Colonic mucosa (tissue), 4 donors: ENCODE measurements at places on chromosomes 1 and 21. TPM values are rescaled to one million over a fixed set of nuclear protein-coding genes. Genes with fewer than 3 reads are reported as not detected.

GRCh38 chr1:113369699-113370098, 20.6 kb upstream of the MAGI3 start:
- no peaks in the 10 kb centered on the region for H3K27me3 ChIP-seq
- no peak overlapping the region for H3K4me3 ChIP-seq
- no peak for DNase-seq
- no peaks in the 10 kb centered on the region for H3K4me1 ChIP-seq

DNA sequence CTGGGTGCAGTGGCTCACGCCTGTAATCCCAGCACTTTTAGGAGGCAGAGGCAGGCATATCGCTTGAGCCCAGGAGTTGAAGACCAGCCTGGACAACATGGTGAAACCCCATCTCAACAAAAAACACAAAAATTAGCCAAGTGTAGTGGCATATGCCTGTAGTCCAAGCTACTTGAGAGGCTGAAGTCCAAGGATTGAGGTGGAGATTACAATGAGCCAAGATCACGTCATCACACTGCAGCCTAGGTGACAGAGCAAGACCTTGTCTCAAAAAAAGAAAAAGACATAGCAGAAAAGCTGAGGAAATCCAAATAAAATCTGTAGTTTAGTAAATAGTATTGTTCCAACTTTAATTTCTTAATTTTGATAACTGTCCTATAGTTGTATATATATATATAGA, 11.5 kb upstream of the ASH1L start:
- no peaks in the 10 kb centered on the region for H3K36me3 ChIP-seq
- DNase-seq, result no peak
- H3K4me1 ChIP-seq, result no peaks in the 10 kb centered on the region
- no peaks in the 10 kb centered on the region for H3K27me3 ChIP-seq

DNA sequence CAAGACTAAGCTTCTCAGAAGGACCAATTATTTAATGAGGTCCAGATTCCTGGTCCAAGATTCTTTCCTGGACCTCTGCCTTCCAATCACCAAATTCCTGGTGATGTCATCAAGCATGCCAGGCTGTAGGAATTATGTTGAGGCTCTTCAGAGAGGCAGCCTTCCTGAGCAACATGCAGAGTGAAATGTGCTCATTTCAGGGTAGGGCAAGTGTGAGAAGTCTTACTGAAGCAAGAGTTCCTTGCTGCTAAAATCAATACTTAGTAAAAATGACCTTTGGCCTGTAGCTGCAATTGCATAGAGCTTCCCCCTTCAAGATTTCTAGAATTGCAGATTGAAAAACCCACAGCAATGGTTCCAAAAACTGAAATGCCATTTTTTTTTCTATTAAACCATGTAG, 31.7 kb upstream of the BCAR3 start:
- H3K27ac ChIP-seq, result no peak overlapping the region
- no peak overlapping the region for H3K4me3 ChIP-seq
- DNase-seq, result no peak
- H3K4me1 ChIP-seq, result no peaks in the 10 kb centered on the region

DNA sequence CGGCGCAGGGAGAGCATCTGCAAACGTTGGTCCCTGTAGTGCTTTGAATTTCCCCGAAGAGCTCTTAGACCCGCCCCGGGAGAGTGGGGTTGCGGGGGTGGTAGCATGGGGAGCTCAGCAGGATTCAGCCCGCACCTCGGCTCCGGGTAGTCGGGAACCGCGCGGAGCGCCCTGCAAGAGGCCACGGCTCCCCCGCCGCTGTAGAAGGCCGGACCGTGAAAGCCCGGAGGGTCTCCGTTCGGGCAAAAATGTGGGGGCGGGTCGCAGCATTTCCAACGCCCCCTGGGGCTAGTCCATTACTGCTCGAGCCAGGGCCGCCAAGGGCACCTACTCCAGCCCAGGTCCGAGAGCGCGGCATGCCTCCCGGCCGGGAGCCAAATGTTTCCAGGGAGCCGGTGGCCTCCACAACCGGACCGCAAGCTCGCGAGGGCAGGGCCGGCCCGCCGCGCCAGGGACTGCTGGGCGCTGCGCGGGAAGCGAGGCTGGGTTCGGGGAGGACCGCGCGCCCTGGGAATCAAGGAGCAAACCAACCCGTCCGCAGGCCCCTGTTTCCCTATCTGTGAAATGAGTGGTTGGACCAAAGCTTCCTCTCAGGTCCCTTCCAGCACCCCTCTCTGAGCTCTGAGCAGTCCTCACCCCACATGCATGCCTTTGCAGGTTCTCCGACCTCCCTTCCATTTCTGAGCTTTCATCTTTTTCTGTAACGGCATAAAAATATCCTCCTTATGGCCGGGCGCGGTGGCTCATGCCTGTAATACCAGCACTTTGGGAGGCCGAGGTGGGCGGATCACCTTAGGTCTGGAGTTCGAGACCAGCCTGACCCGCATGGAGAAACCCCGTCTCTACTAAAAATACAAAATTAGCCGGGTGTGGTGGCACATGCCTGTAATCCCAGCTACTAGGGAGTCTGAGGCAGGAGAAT, 775 bp upstream of the TMEM63A start:
- DNase-seq, result peak; percentile 64
- no peaks in the 10 kb centered on the region for H3K36me3 ChIP-seq
- peak overlapping the region; percentile 73 for H3K4me3 ChIP-seq
- H3K4me1 ChIP-seq, result peaks cover 13% of the 10 kb centered on the region

- peaks cover 8% of the 10 kb centered on the region for H3K4me1 ChIP-seq
- peak overlapping the region; percentile 97 for H3K27ac ChIP-seq
- H3K36me3 ChIP-seq, result no peaks in the 10 kb centered on the region
- peak overlapping the region; percentile 85 for H3K4me3 ChIP-seq
- no peaks in the 10 kb centered on the region for H3K27me3 ChIP-seq
Measured at GRCh38 chr1:15848143-15848928, 829 bp downstream of the SPEN start.

- no peaks in the 10 kb centered on the region for H3K4me1 ChIP-seq
- no peak for DNase-seq
- H3K27me3 ChIP-seq, result no peaks in the 10 kb centered on the region
- no peak overlapping the region for H3K4me3 ChIP-seq
- H3K27ac ChIP-seq, result no peak overlapping the region
Measured at GRCh38 chr1:206736878-206737728, 33.5 kb upstream of the IL19 start.

DNA sequence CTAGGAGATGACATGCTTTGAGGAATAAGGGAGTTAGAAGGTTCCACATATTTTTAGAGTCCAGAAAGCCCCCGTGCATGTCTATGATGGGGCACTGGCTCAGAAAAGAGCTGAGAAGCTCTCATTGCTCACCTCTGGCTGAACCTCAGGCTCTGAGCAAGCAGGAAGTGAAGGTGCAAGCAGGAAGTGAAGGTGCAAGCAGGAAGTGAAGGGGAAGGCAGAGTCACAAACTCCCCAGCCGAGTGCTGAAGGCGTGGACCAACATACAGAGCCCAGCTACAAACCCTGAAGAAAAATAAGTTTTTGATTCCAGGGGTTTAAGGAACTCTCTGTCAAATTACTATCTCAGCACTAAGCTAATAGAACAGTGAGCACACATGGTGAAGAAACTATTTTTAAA, 7.0 kb downstream of the KRTAP10-8 start:
- no peak overlapping the region for H3K4me3 ChIP-seq
- no peaks in the 10 kb centered on the region for H3K27me3 ChIP-seq
- H3K36me3 ChIP-seq, result no peaks in the 10 kb centered on the region
- H3K4me1 ChIP-seq, result no peaks in the 10 kb centered on the region

DNA sequence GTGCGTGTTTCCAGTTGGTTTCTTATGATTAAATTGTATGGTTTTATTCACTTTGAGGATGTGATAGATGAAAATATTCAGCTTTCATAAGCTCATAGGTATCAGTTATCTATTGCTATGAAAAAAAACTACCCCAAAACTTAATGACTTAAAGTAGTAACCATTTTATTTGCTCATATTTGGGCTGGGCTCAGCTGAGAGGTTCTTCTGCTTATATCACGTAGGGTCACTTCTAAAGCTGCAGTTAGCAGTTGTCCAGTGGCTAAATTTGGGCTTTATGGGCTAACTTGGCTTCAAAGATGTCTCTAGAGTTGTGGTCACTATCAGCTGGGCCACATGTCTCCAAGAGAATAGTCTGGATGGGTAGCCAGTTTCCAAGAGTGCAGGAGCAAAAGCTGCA, 206.4 kb upstream of the LYPLAL1 start:
- H3K27ac ChIP-seq, result no peak overlapping the region
- H3K27me3 ChIP-seq, result no peaks in the 10 kb centered on the region
- H3K4me3 ChIP-seq, result no peak overlapping the region
- no peak for DNase-seq
- no peaks in the 10 kb centered on the region for H3K4me1 ChIP-seq

- no peak for DNase-seq
- no peak overlapping the region for H3K4me3 ChIP-seq
- H3K4me1 ChIP-seq, result no peaks in the 10 kb centered on the region
- H3K36me3 ChIP-seq, result no peaks in the 10 kb centered on the region
Measured at GRCh38 chr1:232421143-232421796, 208.7 kb downstream of the SIPA1L2 start.

DNA sequence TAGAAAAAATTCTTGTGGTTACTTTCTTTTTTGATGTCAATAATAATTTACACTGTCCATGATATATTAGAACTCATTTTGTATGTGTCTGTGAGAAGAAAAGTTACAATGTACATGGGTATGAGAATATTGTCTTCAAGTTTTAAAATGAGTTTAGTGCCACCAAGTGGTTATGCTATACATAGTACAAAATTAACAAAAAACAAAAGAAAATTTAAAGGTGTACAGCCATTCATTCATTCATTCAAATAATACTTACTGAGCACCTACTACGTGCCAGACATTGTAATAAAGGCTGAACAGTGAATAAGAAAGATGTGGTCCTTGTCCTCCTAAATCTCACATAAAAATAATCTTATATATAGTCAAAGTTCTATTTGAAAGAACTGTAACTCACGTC, 27.7 kb downstream of the UCHL5 start:
- H3K4me3 ChIP-seq, result no peak overlapping the region
- H3K4me1 ChIP-seq, result no peaks in the 10 kb centered on the region
- H3K27me3 ChIP-seq, result no peaks in the 10 kb centered on the region
- no peak for DNase-seq
- no peaks in the 10 kb centered on the region for H3K36me3 ChIP-seq

- H3K27ac ChIP-seq, result no peak overlapping the region
- H3K36me3 ChIP-seq, result no peaks in the 10 kb centered on the region
- H3K4me1 ChIP-seq, result no peaks in the 10 kb centered on the region
- no peak overlapping the region for H3K4me3 ChIP-seq
- no peaks in the 10 kb centered on the region for H3K27me3 ChIP-seq
- DNase-seq, result no peak
Measured at GRCh38 chr1:239835946-239836440, 255.7 kb upstream of the FMN2 start.

- no peak for DNase-seq
- H3K27ac ChIP-seq, result no peak overlapping the region
- H3K4me1 ChIP-seq, result no peaks in the 10 kb centered on the region
- H3K4me3 ChIP-seq, result no peak overlapping the region
Measured at GRCh38 chr1:184287001-184287400, 99.8 kb upstream of the C1orf21 start.

DNA sequence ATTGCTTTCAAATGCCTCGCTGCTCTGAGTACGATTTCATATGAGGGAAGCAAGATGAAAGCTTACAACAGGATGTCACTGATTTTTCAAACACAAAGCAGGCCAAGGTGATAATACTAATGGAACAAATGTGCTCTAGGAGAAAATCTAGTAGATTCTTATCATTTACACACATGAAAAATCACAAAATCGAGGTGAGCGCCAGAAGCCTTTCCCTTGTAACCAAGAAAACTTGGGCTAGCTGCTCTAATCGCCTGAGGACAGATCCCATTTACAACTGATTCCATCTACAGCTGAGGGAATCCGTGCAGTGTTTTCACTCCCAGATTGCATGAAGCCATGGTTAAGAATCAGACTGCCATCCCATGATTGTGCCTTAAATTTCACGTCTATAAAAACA, 117.5 kb downstream of the TM2D1 start:
- no peak for DNase-seq
- no peaks in the 10 kb centered on the region for H3K27me3 ChIP-seq
- no peaks in the 10 kb centered on the region for H3K36me3 ChIP-seq
- no peak overlapping the region for H3K27ac ChIP-seq
- no peak overlapping the region for H3K4me3 ChIP-seq
- no peaks in the 10 kb centered on the region for H3K4me1 ChIP-seq

DNA sequence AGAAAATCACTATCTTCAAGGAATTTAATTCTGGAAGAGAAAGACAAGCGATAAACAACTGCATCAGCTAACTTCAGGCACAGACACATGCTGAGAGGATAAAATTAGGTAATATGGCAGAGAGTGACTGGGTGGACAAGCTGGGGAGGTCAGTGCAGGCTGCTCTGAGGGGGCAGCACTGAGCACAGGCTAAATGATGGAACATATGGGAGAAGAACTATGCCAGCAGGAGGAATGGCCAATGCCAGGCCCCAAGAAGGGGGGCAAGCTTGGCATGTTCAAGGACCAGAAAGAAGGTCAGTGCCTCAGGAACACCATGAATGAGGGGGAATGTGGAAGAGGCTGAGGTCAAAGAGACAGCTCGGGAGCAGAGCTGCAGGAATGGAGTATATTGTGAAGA, 190.7 kb upstream of the MAP1LC3C start:
- H3K27ac ChIP-seq, result no peak overlapping the region
- H3K4me3 ChIP-seq, result no peak overlapping the region
- H3K4me1 ChIP-seq, result no peaks in the 10 kb centered on the region
- no peaks in the 10 kb centered on the region for H3K27me3 ChIP-seq
- no peak for DNase-seq

DNA sequence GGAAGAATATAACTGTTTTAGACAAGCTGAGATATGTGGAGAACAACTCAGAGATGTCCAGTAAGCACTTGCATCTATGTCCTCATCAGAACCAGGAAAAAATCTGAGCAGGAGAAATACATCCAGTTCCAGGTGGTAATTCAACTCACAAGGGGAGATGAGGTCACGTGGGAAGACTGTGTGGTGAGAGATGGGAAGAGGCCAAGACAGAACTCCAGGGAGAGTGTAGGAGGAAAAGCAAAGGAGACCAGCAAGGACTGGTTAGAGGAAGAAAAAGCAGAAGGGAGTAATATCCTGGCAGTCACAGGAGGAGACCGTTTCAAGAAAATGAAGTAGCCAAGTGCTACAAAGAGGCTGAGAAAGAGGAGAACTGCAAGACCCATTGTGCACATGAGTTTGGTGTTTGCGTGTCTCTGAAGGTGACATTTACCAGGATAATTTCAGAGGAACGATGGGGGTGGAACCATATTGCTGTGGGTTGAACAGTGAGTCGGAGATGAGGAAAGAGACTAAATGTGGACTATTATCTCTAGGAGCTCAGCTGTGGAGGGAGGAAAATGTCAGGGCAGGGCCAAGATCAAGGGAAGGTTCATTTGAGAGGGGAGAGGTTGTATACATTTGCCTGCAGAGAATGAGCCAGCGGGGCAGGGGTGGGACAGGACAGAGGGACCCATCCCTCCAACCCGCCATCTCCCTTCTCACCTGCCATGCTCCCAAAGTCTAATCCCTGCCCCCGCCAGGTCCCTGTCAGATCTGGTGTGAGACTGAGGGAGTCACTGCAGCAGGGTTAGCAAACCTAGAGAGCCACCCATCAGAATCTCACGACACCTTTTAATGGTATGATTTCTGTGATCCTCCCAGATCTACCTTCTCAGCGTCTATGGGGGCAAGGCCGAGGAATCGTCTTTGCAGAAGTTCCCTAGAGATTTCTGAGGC, 24.9 kb downstream of the SUSD4 start:
- H3K27ac ChIP-seq, result no peak overlapping the region
- H3K4me1 ChIP-seq, result no peaks in the 10 kb centered on the region
- no peak for DNase-seq
- H3K4me3 ChIP-seq, result no peak overlapping the region
- no peaks in the 10 kb centered on the region for H3K27me3 ChIP-seq
- no peaks in the 10 kb centered on the region for H3K36me3 ChIP-seq

The GPR3 gene
- total RNA-seq, result 0.49 TPM

The SPRR5 gene
- not detected for total RNA-seq

The TPTE gene
- total RNA-seq, result not detected

The ARHGAP30 gene
- 3.5 TPM for total RNA-seq

The PRKAA2 gene
- 1.6 TPM for total RNA-seq

The BGLAP gene
- 2.2 TPM for total RNA-seq

The SLC35F3 gene
- total RNA-seq, result not detected

The FMO5 gene
- 65.6 TPM for total RNA-seq
